ENCODE measurements at places on chromosomes 16 and 17.

DNA sequence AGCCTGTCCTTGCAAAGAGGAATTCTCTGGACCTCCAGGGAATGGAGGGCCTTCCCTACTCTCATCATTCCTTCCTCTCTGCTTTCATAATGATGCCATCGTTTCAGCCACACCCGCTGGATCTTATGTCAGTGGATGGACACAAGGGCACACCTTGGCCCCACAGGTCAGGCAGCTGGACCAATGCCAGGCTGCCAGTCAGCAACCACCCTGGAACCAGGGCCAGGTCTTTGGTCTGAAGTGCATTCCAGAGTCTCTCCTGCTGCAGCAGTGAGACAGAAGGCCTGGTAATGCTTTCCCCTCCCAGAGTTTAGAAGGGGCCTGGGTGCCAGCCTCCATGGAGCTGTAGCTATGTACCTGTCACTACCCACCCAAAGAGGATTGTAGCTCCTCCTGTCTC is 7.4 kb downstream of the C1QL1 start:
- DNase-seq, result no peak

GRCh38 chr16:81431554-81432353 is 12.9 kb upstream of the CMIP start:
- DNase-seq, result no peak

GRCh38 chr16:66863707-66864106 is 16.6 kb upstream of the PDP2 start:
- DNase-seq, result no peak

DNA sequence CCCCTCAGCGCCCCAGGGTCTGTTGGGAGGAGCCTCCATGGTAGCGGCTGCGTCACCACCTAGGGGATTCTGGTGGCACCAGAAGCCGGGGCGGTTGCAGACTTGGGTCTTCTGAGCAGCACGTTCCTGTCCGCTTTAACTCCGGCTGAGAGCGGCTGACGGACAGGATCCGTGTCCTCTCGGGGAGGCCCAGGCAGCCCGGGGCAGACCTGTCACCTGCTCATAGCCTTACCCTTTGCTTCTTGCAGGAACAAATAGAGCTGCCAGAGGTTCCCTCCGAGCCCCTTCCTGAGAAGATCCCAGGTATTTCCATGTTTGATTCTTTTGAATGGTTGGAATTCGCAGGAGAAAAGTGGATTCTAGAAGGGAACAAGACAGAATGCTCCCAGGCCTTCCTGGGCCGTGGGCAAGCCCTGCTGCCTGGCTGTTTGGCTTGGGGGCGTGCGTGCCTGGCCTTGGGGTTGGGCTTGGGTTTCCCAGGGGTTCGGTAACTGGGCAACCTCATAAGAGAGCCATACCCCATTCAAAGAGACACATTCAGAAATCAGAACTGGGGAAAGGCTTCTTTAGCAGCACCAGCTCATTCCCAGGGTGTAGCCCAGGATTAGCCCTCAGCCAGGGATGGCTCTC is 6.6 kb downstream of the CHMP6 start:
- no peak for DNase-seq

GRCh38 chr17:72646176-72646575 is 446.3 kb downstream of the SLC39A11 start:
- DNase-seq, result no peak

DNA sequence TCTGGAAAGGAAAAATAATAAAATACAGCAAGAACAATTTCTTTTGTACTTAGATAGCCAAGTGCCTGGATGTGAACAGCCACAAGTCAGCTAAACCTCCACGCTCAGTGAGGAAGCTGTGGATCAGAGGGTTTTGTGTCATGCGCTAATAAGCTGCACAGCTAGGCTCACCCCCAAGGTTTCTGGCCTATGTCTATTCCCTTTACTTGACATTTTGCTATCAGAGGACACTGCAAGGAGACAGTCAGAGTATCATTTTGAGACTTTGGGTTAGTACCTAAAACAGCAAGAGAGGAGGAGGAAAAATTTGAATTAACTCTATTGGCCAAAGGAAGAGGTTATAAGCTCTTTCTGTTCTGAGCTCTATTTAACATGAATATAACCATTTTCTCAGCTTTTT is 139.3 kb downstream of the KCNJ2 start:
- no peak for DNase-seq

DNA sequence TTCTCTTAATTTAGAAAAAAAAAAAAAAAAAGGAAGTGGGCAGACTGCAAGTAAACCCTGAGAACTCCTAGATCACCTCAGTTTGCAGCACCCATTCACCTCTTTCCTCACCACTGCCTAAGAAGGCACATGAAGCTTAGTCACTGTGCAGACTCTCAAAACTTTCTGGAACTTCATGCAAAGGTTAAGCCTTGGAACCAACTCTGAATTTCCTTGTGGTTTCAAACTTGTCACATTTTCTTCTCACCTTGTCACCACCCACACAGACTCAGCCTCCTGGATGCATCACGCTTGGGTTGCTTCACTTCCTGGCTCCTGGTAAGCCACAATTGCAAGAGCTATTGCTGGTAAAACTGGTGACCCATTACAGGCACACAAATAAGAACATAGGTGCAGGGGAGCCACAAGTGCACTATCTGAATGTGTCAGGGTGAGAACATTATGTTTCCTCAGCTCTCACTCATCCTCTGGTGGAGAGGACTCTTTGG is 15.0 kb upstream of the CPD start:
- peak; percentile 52 for DNase-seq

GRCh38 chr17:4711661-4712181 is 1.3 kb downstream of the ARRB2 start:
- no peak for DNase-seq

GRCh38 chr16:55248058-55248457 is 75.9 kb upstream of the IRX6 start:
- no peak for DNase-seq

DNA sequence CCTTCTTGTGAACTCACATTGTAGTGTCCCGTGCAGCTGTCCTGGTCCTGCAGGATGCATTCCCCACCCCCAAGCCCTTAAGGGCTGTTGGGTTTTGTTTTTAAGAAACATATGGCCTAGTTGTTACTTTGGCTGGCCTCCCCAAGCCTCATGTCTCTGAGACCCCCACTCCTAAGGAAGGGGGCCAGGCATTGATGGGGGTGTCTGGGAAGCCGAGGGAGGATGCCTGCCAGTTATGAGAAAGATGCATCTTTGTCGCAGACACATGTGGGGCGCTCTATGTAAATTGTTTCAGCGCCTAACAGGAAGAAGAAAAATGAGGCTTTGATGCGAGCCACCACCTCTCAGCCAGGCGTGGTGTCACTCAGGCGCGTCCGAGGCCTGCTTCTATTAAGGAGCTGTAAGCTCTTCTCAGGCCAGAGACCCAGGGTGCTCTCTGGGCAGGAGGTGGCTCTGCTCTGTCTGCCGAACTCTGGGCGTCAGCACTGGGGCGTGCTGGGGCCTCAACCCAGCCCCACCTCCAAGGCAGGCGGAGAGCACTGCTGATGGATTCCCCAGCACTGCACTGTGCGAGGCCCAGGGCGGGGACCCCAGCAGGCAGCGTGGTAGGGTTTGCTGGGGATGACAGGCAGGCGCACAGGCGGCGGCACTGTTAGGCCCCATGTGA is 70.6 kb downstream of the SREBF1 start:
- peak; percentile 80 for DNase-seq

DNA sequence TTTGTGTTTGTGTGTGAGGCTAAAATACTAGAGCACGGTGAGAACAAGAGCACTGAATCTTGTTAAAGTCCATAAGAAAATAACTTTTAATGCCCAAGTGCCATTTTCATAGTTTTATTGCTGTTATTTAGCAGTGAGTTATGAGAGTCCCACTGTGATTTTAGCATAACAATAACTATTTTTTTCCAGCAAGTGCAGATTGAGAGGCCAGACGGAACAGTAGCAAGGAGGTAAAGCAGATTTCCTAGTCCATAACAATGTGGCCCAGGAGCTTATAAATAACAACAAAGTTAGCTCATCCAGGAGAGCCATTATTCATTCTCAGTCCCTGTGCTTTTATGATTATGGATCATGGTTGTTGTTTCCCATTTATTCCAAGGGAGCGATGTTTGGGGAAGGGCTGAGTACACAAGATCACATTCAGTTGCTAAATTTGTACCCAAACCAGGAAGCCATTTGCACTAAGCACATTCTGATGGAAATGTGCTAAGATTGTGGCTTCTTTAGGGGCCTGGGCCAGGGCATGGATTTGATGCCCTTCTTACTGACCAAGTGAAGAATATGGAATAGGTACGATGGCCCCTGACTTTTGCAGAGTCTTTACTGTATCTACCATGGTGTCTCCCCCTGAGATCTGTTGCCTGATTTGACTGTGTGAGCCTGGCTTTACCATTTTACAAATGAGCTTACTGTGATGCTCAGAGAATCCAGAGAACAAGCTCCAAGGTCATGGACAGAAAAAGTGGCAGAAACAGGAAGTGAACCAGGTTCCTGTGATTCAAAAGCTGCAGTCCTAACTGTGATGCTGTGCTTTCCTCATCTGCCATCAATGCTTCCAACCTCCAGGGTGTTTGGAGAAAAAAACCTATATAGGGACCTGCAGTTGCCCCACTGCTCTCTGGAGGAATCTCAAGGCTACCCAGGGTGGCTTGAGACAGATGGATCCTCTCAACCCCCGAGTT is 204.7 kb upstream of the HSBP1 start:
- no peak for DNase-seq

DNA sequence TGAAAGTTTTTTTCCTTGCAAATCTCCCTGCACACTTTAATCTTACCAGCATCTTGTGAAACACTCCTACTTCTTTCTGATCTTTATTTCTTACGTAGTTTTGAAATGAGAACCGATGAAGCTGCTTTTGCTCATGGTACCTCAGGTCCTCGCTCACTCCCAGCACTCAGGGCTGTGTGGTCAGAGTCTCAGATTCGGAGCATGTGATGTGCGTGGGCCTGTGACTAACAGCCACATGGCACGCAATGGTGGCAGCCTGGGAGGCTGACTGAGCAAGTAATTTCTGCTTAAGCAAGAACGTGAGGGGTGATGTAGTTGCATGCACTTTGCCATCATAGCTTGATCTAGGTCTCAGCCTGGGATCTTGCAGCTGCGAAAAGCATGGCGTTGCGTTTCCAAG is 624.3 kb downstream of the MAF start:
- DNase-seq, result no peak

- peak; percentile 93 for DNase-seq
Observed at GRCh38 chr16:56519459-56520250, at the start of gene BBS2. Gene BBS2, minus strand, starts transcription at chr16:56520024. Its CDS starts 162 bp downstream, at chr16:56519862.

DNA sequence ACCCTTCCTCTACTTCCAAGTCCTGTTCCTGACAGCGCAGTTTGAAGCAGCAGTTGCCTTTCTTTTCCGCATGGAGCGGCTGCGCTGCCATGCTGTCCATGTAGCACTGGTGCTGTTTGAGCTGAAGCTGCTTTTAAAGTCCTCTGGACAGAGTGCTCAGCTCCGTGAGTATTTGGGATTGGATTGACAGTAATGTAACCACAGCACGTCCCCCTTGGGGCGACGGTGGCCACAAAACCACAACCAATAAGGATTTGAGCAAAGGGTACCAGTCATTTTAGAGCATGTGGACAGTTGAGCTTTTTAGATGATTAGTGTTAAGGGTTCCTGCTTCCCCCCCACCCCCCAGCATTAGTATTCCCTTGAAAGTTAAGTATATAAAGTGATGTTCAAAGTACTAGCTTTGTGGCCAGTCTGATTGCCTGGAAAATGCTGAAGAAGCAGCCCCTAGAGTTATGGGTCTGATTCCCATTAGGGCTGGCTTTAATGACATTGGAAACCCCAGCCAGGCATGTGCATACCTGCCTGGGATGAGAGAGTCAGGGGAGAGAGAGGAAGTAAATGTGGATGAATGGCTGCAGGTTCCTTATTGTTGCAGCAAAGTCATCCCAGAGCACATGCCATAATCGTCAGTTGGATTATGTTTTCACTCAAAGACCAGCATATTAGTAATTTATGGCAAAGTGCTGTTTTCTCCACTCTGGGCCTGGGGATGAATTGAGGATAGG is 31.6 kb upstream of the SLC12A3 start:
- no peak for DNase-seq

DNA sequence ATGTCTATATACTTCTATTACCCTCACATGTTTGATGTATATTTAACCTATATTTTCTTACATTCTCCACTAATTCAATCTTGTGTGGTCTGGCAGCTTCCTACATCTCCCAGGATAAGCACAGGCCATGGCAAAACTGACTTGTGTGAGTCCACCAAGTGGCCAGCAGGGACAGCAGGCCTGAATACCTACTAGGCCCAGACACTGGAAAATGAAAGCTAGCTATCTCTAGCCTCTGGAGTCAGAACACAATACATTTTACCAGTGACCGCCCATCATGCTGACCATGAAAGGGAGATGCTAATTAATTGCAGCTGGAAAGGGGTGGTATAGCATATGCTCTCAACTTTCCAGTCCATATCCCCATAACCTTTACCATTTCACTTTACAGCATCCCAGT is 132.3 kb downstream of the PCTP start:
- no peak for DNase-seq

DNA sequence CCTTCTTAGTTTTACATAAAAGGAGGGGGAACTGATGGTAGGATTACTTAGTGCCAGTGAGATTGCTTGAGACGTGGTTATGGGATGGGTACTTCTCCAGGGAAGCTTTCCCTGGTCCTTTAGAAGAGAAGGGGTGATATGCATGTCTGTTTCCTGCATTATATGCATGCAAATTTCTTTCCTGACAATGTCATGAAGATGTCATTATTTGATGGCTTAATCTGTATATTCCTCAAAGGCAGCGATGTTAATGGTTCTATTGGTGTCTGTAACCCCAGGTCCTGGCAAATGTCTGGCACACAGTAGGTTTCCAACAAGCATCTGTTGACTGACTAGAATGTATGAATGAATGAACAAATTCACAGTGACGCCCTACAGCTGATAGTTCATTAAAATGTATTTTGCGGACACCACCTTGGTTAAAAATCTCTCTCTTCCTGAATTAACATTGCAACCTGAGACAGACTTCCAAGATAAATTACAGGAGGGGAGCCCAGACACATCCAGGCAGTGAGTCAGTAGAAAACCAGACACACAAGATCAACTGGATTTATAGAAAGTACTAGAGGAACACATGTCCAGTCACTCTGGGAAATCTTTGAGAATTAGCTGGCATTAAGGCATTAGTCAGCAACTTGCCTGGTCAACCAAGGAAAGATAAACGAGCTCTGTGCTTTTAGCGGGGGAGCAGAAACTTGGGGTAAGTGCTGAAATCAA is 293.4 kb downstream of the XYLT1 start:
- DNase-seq, result no peak

- no peak for DNase-seq
Observed at GRCh38 chr17:49071106-49071505, 61.5 kb upstream of the B4GALNT2 start.

- no peak for DNase-seq
Observed at GRCh38 chr16:19238406-19238805, 47.1 kb upstream of the CLEC19A start.

- DNase-seq, result peak; percentile 91
Observed at GRCh38 chr17:7280519-7281073, 922 bp upstream of the SLC2A4 start.
